SHP77 treated with DMSO at 0.1 percent for 48 hours (cell line): ENCODE measurements at places on chromosomes 2 and 18.

- no peak for DNase-seq
Observed at GRCh38 chr2:8534386-8534728, 147.5 kb upstream of the ID2 start.

DNA sequence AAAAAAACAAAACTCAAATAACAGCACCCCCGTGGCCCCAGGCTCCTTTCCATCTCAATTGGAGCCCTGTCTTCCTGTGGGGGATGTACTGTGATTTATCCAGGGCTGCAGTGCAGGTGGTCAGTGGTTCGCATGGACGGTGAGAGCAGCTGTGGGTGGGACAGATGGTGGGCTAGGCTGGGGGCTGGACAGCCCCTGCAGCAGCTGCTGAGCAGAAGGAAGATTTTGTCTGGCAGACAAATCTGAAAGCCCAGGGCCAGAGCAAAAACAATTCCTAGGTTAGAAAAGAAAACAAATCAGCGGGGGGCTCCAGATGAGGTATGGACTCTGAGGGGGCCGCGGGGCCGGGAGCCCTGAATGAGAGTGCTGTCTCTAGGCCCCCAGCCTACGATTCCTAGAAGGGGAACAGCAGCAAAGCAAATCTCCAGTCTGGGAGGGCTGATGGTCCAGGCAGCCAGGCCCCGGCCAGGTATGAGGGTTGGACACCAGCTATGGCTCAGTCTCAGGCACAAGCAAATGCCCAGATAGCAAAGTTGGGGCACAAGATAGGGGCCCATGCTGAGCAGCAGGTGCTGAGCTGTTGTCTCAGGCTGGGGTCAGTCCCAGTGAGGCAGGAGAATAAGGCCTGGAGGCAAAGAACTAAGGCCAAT, 45.4 kb downstream of the SOWAHC start:
- DNase-seq: no peak

DNA sequence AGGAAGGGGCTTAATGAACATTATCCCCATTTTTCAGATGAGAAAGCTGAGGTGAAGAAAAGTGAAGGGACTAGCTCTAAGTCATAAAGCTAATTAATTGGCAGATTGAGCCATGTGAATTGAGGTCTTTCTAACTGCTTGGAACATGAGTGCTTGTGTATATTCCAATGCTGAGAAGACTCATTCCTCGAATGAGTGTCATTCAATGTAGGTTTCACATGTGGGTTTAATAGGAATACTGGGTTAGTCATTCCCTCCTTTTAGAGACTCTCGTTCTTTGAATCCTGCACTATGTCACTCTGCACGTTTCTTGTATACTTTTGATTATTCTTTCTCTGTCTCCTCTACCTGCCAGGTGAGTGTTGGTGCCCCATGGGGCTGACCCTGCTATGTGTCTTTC, 218.2 kb downstream of the HRH4 start:
- no peak for DNase-seq

DNA sequence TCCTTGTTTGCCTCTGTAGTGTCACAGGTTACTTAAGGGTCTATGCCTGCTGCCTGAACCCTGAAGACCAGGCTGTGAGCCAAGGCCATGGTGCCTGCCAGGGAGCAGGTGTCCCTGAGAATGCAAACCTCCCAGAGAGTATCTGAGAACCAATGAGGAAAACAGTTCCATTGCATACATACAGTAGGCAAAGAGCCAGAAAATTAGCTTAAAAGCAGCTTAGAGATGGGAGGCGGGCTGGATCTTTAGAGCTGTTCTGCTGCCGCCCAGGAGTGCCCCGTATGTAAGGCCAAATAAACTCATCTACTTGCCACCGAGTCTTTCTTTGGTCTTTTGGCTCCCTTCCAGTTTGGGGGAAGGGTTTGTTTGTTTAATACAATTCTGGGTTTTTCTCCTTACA, 327.9 kb downstream of the CLIP4 start:
- peak; percentile 25 for DNase-seq

DNA sequence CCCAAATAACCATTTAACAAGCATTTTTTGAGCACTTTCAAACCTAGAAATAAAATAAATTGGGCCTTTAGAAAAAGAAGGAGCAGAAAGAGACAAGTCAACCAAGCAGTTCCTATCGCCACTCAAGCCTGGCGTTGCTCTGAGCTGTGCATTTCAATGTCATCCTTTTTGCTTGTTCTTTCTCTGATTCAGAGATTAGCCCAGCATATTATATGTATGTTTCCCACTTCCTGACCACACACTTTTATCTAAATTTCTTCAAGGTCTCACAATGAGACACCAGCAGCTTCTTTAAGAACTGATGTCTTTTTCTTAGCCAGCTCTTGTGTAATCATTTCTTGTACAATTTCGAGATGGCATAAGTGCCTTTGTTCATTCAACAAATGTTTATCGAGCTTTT, 344.5 kb upstream of the ID2 start:
- DNase-seq: no peak

GRCh38 chr2:70412294-70413070, 110.6 kb upstream of the FAM136A start:
- no peak for DNase-seq

GRCh38 chr2:30979822-30980245, 158.4 kb downstream of the GALNT14 start:
- DNase-seq: no peak

DNA sequence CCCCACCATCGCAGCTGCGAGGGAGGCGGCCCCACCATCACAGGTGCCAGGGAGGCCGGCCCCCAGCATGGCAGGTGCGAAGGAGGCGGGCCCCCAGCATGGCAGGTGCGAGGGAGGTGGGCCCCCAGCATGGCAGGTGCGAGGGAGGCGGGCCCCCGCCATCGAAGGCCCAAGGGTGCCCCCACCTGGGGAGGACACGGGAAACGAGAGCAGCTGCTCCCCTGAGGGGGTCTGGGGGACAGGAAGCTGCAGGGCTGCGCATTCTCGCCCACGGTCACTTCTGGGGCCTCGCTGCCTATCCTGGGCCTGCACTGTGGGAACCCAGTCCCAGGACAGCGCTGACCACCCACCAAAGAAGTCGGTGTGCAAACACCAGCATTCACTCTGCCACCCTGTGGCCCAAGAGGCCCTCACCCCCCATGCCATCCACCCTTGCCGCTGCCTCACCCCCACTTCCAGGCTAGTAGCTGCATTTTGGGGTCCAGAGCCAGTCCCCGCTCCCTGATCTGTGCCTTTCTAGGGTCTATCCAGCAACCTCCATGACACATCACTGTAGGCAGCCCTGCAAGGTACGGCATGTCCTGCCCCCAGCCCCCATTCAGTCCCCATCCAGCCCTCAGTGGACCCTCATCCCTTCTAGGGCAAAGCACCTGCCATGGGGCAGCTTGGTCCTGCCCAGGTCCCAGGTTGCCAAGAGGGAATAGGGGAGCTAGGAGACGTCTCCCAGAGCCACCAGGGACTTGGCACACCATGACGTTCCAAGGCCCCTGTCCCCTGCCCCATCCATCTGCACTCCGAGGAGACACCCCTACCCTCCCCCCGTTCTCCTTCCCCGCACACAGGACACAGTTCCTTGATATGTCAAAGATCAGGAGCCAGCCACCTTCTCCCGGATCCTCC, 24.0 kb upstream of the GPC1 start:
- DNase-seq: no peak

DNA sequence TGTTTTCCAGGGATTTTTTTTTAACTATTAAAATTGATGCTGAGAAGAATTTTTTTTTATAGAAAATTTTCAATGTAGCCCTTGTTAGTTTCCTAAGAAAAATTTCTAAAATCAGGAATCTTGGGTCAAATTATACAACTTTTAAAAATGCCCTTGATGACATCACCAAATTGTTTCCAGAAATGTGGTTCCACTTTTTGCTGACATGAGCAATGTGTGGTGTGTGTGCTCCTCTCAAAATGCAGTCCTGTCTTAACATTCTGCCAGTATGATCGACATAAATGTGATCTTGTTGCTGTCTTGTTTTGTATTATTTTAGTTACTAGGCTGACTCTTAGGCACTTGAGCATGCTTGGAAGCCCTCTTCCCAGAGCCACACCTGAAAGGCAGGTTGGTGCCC, 89.7 kb upstream of the ST6GAL2 start:
- no peak for DNase-seq

- DNase-seq: no peak
Observed at GRCh38 chr2:7911196-7911595, 770.7 kb upstream of the ID2 start.

DNA sequence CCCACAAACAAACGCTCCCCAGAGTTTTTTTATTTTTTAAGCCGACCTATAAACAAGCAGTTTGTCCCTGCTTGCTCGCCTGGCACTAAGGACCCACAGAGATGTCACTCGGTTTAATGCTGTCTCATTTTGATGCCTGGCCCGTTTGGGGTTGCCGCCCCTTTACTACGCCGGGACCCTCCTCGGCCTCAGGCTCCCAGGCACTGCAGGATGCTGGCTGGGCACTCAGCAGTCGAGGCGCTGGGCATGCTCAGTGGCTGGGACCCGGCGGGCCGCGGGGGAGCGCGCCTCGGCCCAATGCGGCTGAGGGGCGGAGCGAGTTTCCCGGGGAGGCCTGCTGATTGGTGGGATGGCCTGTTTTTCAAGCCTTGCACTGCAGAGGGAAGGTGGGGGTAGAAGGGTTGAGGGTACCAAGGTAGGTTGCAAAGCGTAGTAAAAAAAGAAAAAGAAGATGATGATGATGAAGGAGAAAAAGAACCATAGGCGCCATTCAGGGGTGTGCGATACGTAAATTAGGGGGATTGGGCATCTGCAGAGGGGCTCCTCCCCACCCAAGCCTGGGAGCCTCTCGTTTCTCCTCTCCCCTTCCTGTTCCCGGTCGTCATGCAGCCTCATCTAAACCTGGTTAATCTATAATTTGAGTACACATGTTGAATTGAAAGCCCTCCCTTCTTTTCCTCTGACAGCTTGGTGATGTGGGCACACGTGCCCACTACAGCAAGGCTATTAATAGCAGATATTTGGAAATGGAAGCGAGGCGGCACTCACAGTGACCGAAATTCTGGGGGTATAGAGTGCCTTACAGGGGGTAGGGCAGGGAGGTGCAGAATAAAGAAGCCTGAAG, 1.5 kb upstream of the IRS1 start:
- DNase-seq: peak; percentile 83

DNA sequence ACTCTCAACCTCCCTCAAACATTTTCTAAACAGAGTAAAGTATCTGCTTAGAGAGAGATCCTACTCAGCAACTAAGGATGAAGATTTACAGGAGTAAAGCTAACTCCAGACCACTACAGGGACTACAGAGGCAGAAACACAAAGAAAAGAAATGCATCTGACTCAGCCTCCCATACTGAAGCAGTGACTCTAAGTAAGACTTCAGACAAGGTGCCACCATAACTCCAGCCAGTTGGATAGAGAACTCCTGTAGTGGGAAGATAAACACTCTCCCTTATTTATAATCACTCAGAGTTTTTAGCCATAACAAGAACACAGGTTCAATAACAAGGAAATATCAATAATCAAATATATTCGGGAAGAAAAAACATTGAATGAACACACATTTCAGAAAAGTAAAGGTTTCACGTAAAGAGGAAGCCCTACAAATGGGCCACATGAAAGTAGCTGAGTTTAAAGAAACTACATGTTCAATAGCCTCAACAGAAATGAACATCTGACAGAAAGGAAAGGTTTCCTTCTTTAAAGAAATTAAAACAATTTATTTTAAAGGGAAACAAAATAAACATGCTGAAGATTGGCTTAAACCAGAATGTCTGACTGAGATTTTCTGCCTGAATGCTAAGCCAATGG, 519.9 kb downstream of the KCNJ3 start:
- no peak for DNase-seq

DNA sequence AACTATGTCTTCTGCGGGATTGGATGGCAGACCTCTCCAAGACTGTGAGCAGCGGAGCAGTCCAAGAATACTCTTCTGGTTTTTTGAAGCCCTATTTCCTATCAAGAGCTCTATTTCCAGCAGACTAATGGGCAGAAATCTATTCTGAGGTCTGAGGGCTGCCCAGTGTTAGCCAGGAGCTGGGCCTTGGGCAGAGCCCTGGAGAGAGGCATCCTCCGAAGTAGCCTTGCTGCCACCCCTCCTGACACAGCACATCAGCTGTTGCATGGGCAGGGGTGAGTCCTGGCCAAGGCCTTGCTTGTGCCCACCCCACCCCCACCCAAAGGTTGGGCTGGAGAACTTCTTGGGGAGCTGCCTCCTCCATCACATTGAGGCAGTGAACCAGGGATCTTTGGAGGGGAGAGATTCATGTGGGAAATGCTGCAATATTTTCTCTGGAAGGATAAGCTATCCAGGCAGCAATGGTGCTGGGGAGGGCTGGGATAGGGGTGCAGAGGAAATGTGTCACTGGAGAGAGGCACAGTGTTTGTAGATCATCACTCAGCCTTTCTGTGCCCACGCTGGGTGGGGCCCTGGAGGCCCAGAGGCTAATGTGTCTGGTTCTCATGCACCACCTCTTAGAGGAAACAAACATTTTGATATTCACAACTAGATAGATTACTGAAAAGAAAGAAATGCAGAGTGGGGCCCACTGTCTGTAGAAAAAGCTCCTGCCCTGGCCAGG, 104.7 kb downstream of the VSNL1 start:
- DNase-seq: no peak

DNA sequence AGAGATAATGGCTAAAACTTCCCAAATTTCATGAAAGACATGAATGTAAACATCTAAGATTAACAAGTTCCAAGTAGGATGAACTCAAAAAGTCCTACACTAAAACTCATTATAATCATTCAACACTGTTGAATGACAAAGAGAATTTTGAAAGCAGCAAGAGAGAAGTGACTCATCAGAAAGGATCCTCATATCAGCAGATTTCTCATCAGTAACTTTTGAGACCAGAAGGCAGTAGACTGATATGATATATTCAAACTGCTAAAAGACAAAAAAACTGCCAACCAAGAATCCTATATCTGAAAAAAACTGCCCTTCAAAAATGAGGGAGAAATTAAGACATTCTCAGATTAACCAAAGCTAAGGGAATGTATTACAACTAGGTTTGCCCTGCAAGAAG, 130.6 kb upstream of the OTX1 start:
- no peak for DNase-seq

DNA sequence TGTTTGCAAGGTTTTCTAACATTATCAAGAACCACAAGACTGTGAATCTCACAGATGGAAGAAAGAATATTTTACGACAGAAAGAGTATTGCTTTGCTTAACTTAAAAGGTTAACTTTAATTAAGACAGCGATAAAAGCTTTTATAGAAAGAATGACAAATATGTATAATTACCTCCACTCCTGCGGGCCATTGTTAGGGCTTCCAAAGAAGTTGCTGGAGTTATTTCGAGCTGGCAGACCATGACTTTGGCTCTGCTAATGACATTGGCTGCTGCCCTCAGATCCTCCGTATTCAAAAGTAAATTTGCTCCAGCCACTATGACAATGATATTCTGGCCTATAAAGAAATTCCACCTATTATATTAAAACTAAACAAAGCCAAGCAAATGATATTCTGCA, 47.3 kb downstream of the RBKS start:
- DNase-seq: no peak
